ENCODE measurements at places on chromosomes 3 and 15.

DNA sequence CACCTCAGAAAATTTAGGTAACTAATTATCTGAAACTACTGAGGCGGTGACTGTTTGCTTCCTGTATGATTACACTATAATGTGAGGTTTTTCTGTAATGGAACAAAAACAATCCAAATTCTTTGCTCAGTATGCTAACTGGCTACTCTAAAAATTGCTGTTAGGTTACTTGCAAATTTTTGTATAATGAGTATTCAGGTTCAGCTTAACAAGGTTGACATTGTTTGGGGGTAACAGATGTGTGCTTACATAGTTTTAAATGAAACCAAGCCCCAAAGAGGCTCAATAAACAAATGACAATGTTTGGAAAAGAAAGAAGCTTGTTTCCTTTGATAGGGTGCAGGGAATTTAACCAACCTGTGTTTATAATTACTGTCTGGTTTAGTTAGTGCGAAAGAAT is 414.5 kb upstream of the MDFIC2 start:
- DNase-seq = no peak

DNA sequence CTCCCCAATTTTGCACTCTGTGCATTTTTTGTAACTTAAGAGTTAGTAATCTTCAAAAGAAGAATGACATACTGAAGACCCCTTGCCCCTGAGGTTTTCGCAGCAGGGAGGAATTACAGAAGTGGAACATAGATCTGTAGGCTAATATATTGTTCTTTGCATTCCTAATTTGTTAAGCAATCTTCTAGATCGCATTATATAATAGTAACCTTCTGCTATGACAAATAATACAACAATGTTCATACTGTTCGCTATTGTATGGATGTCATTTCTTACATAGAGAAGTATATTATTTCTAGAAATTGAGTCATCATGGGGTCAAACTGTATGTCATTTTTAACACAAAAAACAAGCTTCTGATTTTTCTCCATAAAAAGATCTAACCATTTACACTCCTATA is 95.8 kb upstream of the TGFBR2 start:
- DNase-seq = no peak

- DNase-seq = no peak
These were observed 54.5 kb downstream of the CHD2 start for GRCh38 chr15:92954578-92954977.

DNA sequence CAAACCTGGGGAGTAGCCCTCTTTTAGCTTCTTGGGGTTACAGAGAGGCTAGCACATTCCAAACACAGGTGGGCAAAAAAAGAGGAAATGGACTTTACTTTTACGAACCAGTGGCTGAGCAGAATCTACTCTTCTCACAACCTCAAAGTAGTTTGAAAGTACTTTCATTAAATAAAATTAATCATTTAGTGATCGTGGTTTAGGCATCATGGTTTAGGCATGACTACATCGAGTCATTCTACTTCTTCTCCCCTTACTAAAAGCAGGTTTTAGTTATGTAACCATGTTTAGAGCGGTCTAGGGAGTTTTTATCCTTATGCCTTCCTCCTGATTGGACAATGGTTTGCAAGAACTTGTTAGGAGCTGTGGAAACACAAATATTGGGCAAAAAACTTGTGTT is 2.5 kb upstream of the GREM1 start:
- DNase-seq = no peak

DNA sequence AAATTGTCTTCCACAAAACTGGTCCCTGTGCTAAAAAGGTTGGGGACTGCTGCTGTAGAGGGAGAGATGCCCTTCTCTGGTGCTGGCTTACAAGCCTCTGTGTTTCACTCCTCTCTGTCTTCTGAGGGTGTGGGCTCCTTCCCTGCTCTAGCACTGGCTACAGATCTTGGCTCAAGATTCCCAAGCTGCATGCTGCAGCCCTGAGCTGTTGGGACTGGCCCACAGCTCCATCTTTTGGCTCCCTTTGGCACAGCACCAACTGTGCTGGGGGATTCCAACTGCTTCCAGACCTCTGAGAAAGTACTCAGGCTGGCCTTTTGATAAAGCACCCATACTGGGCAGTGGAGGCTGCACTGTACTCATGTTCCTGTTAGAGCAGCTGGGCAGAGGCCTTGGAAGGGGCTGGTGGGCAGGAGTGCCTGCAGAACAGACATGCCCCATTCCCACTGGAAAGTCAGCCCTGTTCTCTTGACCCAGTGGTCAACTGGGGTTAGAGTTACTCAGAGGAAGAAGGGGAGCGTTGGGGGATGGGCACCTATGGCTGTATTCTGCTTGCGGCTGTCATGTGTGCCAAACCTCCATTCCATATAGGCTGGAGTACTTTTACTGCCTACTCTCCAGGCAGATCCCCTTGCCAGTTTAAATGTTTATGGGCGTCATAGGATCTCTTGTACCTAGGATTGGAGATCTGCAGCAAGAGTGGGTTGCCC is 55.7 kb downstream of the GALK2 start:
- DNase-seq = no peak

DNA sequence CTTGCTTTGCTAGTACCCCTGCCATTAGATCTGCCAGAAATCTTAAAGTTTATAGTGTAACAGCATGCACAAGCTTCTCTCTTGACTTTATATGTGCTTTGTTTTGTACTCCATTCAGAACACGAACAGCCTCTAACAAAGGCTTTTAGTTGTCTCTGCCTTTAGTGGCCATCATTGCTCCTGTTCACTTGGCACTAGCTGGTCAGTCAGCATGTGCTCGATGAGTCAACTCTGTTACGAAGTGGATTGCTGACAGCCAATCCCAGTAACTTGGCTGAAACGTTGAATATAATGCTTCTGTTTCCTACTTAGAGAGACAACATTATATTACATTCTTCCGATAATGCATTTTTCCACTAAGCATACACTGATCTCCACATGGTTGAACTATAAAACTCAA is 349.2 kb downstream of the NAALADL2 start:
- DNase-seq = no peak

GRCh38 chr3:81214631-81215030 is 546.8 kb downstream of the GBE1 start:
- no peak for DNase-seq

Data from right forelimb (tissue), 1 donor.